ENCODE measurements at places on chromosomes 1 and 21.

DNA sequence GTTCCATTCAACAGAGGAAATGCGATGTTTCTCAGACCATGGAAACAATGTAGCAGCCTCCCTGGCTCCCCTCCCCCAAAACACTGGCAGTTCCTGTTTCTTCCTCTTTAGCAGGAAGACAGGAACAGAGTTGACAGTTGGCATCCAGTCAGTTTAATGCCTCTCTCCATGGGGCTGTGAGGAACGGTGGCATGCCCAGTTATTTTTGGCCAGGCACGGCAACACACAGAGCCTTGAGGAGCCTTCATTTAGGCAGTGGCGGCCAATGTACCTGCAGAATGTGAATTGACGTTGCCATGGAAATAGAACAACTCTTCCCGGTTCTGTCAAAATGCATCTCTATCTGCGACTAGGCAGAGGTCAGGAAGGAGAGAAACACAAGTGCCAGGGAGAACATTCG, 330.6 kb downstream of the DSCAM start:
- DNase-seq, result peak; percentile 31

GRCh38 chr1:159889202-159889601, 10.8 kb downstream of the CFAP45 start:
- DNase-seq, result no peak

- no peak for DNase-seq
Observed at GRCh38 chr1:83024251-83024767, 974.6 kb downstream of the TTLL7 start.

DNA sequence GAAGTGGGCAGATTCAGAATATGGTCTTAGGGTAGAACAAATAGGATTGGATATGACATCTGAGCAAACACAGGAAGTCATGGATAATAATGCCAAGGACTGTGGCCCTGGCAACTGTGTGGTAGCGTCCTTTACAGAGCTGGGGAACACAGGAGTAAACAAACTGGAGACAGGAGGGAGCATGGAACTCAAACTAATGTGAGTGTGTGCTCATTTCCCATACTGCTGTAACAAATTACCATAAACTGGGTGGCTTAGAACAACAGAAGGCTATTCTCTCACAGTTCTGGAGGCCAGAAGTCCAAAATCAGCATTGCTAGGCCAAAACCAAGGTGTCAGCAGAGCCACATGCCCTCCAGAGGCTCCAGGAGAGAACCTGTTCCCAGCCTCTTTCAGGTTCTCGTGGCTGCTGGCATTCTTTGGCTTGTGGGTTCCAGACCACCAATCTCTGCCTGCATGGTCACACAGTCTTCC, 106.4 kb downstream of the TGFBR3 start:
- DNase-seq, result no peak

GRCh38 chr1:167430849-167431242, 87.5 kb downstream of the CD247 start:
- no peak for DNase-seq

GRCh38 chr1:77056525-77056924, 162.7 kb downstream of the PIGK start:
- DNase-seq, result no peak

- DNase-seq, result peak; percentile 59
Observed at GRCh38 chr1:199243423-199244061, 604.7 kb downstream of the PTPRC start.

GRCh38 chr1:41537251-41537650, 52.8 kb upstream of the EDN2 start:
- DNase-seq, result no peak

DNA sequence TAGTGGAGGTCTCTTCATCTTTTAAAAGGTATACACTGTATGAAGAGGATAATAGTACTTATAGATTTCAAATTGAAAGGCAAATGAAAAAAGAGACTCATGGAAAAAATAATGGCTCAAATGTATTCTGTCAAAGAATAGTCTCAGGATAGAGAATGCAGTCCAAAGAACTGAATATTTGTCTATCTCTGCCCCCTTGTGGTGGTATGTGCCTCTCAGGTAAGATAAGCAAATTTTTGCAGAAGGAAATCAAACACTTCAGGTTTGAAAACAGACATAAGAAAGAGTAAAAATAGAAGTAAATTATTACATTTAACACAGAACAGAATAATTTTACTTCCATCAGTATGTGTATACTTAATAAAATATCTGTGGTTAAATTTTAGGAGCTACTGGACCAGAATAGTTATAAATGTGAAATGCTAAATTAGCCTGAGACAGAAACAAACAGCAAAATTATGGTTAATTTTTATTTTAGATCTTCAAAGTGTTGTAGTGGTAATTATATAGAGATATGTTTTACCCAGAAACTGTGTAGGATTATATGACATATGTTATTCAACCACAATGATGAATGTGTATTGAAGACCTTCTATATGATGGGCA, 164.4 kb upstream of the PALMD start:
- DNase-seq, result peak; percentile 73

- no peak for DNase-seq
Observed at GRCh38 chr1:48493970-48494769, 22.2 kb upstream of the SPATA6 start.

GRCh38 chr21:35849144-35849543, 211.2 kb downstream of the SETD4 start:
- no peak for DNase-seq

- DNase-seq, result no peak
Observed at GRCh38 chr1:36576551-36577110, 93.9 kb upstream of the CSF3R start.

- DNase-seq, result no peak
Observed at GRCh38 chr1:34844252-34844634, 15.3 kb downstream of the SMIM12 start.

DNA sequence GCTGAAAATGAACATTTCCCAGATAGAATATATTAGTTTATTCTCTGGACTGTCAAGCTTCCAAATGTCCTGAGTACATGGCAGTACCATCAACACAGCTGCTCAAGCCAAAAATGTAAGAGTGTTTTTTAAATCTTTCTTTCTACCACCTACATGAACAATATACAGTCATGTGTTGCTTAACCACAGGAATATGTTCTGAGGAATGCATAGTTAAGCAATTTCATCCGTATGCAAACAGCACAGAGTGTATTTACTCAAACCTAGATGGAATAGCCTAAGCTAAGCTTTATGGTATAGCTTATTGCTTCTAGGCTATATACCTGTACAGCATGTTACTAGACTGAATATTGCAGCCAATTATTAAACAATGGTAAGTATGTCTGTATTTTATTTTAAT, 561.9 kb upstream of the ADGRL4 start:
- no peak for DNase-seq

GRCh38 chr1:168907053-168907452, 178.0 kb upstream of the DPT start:
- DNase-seq, result no peak
